ENCODE measurements at places on chromosomes 2 and 18.
A peak's percentile ranks its signal among the peaks of the same experiment; 100 is the strongest.

DNA sequence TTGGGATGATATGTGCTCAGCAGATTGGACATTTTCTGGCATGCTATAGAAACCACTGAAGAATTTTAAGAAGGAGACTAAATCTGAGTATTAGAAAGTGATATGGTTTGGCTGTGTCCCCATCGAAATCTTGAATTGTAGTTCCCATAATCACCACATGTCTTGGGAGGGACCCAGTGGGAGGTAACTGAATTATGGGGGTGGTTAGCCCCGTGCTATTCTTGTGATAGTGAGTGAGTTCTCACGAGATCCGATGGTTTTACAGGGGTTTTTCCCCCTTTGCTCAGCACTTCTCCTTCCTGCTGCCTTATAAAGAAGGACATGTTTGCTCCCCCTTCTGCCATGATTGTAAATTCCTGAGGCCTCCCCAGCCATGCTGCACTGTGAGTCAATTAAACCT, 535.9 kb upstream of the VRK2 start:
- no peak for DNase-seq

DNA sequence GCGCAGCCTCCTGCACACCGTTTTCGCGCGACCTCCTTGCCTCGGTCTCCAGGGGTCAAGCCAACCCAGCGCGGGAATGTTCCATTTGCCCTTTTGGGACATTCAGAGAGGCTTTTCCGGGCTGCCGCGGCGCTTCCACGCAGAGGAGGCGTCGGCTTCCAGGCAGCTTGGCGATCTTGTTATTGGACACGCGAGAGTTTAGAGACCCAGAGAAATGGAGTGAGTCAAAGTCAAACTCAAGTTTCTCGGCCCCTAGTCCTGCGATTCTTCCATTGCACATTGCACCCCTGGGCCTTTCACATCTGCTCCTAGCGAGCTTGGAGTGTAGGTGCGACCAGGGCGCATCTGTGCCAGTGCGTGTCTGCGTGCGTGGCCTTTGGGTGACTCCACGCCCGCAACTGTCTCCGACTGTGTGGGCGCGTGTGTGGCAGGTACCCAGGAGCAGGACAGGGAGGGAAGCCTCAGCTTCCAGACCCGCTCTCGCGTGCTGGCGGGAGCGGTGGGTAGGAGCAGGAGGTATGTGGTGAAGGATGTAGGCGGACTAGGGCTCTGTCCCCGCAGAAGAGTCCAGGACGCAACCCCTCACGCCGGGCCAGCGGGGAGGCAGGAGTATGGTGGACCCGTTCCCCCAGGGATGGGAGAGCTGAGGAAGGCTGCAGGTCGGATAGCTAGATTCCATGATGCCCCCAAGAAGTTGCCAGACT, 13.5 kb downstream of the SIX3 start:
- no peak for DNase-seq

DNA sequence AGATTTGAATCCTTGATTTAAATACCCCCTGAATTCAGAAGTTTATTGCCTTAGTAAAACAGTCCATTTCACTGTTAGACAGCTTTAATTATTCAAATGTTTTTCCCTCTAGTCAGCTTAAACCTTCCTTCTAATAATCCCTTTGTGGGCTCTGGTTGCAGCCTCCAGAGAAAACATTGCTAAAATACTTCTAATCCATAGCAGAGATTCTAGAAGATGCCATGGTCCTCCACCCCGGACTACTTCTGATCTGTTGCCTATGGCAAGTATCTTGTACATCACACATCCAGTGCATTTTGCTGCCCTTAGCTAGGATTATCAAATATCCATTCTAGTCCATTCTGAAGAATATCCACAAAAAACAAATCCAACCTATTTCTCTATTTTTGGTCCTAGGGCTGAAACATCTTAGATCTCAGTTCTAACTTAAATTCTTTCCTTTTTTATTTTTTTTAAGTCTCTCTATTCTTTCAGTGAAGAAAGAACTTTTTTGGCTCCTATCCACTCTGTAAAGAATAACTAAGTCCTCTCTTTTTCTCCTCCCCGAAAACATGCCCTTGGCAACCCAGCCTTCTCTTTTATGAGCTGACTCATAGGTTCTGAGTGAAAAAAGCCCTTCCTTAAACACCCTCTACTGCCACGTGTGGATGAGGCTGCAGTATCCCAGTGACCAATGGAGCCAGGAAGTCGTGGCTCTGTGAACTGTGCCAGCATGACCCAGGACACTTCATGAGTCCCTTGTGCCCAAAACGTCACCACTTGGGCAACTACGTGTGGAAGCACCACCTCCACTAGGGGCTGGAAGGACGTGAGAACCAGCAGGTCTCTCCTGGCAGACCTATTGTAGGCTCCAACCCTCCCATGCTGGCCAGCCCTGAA, 349.8 kb downstream of the TNS1 start:
- DNase-seq, result no peak

- DNase-seq, result no peak
These were observed 157.9 kb upstream of the TTC39C start for GRCh38 chr18:23856466-23857163.

GRCh38 chr2:36423172-36423571, 67.6 kb downstream of the CRIM1 start:
- no peak for DNase-seq

GRCh38 chr2:135299658-135300244, 231.3 kb downstream of the ZRANB3 start:
- peak; percentile 0 for DNase-seq

DNA sequence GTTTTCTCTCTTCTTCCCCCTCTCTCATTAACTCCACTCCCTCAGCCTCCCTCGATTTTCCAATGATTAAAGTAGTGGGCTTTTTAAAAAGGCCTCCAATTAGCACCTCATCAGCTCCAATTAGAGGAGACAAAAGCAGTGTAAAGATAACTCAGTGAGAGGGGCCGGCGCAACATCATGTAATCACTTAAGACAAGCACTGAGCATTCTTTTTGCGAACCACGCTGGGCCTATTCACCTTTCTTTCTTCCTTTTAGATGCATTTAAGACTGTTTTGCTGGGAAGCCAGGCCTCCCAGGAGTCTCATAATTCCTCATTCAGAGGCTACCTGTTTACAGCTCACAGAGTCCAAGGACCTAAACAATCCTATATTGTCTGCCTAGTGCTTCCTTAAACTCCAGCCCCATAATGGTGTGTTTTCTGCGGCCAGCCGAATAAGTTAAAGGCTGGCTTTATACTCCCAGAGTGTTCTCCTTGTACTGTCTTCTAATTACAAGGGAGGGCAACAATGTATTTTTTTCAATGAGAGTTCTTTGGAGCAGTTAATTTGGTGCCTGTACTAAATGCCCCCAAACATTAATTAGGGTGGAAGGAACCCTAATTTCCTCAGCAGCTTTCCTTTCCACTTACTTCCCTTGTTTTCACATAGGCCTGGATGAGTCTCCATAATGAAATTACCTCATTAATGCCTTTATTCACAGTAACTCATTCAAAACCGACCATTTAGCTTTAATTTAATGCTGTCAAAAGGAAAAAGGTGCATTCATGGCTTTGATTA, 28.0 kb upstream of the LMAN1 start:
- no peak for DNase-seq

GRCh38 chr2:71460595-71461303, 7.4 kb downstream of the DYSF start:
- DNase-seq, result no peak

DNA sequence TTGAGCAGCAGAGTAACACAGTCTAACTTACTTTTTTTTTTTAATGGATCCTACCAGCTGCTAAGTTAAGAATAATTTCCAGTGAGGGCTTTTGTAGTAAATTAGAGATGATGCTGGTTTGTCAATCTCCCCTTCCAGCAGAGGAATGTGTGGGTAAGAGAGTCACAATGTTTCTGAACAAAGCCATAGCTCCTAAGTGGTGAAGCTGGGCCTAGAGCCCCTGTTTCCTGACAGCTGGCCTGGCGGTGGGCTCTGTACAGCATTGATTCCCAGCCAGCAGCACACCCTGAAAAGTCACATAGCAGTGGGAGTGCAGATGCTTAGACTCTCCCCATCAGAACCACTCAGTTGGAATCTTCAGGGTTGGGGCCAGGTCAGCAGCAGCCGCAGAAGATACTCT, 24.4 kb downstream of the CAPG start:
- no peak for DNase-seq

DNA sequence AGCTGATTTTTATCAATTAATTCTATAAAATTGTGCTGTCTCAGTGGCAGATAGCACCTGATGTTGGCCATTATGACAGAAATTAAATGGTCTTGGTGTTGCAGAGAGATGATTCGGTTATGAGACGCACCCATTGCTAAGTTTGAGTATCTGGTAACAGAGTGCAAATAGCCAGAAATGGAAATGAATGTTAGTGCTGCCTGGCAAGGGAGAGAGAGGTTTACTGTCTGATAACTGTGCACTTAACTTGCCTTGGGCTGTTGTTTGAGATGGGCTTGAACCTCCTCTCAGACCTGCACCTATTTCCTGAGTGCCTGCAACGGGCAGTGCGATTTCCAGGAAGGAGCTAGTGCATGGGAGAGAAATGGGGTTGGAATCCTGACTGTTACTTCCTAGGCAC, 11.7 kb downstream of the DPYSL5 start:
- DNase-seq, result no peak

GRCh38 chr2:18848646-18849045, 259.3 kb upstream of the NT5C1B start:
- no peak for DNase-seq

- peak; percentile 12 for DNase-seq
These were observed 96.2 kb upstream of the SNTG2 start for GRCh38 chr2:854460-854859.

GRCh38 chr2:23545811-23546210, 160.8 kb downstream of the KLHL29 start:
- DNase-seq, result no peak

DNA sequence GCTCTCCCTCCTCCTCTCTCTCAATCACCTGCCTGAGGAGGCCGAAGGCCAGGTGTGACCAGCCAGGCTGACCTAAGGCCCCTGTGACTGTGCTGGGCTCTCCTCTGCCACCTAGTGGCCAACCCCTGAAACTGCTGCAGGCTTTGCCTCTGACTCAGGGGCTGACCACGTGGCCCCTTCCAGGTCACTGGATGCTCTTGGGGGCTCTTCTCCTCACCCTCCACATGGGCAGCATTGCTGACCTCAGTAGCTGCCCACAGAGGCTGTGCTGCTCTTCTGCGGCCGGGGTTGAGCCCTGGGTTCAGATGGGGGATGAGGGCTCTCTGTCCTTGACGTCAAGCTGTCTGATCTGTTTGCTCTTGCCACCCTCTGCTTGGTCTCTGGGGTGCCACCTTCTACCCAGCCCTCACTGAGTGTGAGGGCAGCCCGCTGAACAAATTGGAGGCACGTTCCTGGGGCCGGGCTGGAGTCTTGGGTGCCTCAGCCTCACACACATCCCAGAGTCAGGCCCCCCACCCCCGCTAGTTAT, 122.7 kb downstream of the TWIST2 start:
- no peak for DNase-seq

DNA sequence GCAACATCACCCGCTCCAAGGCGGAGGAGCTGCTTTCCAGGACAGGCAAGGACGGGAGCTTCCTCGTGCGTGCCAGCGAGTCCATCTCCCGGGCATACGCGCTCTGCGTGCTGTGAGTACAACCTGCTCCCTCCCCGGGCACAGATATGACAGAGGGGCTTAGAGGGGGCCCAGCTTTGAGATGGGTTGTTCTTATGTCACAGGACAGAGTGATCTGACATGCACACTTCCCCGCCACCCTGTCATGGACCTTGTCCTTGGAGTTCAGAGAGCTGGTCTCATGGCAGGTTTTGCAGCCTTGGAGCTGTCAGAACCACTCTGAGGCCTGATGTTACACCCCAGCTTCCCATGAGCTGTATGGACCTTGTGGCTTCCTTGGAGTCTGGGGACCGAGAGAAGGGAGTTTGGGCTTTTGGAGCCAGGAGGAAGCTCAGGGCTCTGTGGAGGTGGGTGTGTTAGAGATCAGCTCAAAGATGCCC, 398 bp downstream of the INPP5D start:
- no peak for DNase-seq

- no peak for DNase-seq
These were observed 57.2 kb downstream of the RTP5 start for GRCh38 chr2:241926541-241927311.

DNA sequence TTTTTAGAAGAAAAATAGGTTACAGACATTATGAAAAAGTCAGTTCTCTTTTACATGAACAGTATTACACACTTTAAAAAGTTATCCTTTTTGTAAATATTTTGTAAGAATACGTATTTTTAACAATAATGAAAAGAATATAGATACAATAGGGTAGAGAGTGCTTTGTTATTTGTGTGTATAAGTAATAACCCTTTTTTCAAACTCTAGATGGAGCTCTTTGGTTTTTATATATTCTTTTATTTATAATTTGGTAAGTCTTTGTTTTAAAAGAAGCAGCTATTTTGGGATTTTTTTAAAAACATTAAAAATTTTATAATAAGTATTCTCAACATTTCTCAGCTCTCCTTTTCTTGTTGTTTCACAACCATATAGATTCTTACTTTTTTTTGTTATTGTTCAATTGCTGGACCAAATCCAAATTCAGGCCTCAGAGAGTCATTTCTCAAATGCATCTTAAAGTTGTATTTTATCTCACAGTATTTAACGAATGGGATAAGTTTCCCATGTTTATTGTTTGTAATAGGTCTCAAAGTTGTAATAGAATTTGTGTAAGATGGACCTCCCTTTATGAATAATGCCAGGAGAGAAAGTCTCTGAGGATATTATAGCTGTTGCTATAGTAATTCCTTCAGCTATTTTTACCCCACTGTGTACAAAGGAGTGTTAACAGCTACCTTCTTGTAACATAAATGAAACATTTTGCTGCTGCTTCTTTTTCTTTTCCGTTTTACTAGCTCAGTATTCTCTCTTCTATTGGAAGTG, 46.4 kb downstream of the ACYP2 start:
- DNase-seq, result no peak

- DNase-seq, result no peak
These were observed 149.2 kb upstream of the NCK2 start for GRCh38 chr2:105595536-105595935.

- no peak for DNase-seq
These were observed 93.8 kb downstream of the PRKCE start for GRCh38 chr2:45745231-45745630.

- DNase-seq, result no peak
These were observed 178.6 kb downstream of the NEDD4L start for GRCh38 chr18:58222432-58223125.

- no peak for DNase-seq
These were observed 12.1 kb downstream of the AMER3 start for GRCh38 chr2:130767408-130767775.

DNA sequence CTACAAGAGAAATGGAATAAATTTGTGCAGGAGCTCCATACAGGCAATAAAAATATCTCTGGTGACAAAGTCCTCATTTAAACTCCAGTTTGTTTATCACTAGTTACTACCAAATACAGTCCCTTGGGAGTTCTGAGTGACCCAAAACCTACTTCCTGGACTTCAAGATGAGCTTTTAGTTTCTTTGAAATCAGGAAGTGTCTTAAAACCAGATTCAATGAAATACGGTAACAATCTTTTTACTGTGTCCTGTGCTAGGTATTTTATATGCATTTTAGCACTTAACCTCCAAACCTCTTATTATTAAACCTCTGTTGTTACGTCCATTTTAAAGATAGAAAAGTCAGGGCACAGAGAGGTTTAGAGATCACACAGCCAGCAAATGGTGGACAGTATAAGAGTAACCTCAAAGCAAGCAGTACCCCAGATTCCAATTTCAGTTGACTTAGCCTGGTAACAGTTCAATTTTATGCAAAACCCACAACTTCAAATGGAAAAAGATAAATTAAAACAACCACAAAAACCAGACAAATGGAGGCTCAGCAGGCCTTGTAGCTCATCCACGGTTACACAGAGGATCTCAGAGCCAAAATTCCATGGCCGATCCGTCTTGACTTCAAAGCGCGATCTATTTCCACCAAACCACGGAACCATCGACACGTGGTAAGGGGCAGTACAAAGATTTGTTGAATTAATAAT, 1.3 kb upstream of the KCMF1 start:
- DNase-seq, result no peak

All from GDM1 (cell line).